Hematopoietic multipotent progenitor cell treated with erythropoietin and hydrocortisone succinate and interleukin-3 and kit ligand, for 8 days (in vitro differentiated cells): ENCODE measurements at places on chromosomes 1 and 21.

DNA sequence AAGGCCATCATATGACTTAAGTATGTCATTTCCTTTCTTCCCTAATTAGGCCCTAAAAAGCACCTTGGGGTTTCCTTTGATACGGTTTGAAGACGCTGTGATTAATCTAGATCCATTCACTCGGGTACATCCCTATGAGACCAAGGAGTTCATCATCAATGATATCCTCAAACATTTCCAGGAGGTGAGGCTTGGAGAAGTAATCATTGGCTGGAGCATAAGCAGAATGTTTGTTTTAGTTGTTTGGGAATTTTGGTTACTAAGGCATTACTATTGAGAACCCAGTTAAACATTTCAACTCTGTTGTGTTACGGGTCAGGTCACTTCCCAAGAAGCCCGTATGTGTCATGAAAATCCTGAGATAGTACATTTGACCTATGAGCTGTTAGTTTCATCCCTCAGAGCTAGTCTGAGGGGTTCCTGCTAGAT is 185.2 kb downstream of the VPS13D start:
- no peak for DNase-seq

DNA sequence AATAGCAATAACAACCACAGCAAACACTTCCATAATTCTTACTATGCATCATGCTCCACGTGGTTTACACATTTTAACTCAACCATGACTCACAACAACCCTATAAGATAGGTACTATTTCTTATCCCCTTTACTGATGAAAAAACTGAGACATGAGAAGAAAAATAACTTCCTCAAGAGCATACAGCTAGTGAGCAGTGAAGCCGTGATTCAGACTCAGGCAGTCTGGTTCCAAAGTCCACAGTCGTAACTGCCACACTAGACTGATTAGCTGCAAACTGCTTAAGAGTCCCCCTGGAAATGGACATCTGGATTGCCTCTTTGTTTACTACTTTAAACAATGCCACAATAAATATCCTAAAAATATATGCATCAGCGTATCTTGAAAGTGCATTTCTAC is 55.7 kb downstream of the PLD5 start:
- no peak for DNase-seq

DNA sequence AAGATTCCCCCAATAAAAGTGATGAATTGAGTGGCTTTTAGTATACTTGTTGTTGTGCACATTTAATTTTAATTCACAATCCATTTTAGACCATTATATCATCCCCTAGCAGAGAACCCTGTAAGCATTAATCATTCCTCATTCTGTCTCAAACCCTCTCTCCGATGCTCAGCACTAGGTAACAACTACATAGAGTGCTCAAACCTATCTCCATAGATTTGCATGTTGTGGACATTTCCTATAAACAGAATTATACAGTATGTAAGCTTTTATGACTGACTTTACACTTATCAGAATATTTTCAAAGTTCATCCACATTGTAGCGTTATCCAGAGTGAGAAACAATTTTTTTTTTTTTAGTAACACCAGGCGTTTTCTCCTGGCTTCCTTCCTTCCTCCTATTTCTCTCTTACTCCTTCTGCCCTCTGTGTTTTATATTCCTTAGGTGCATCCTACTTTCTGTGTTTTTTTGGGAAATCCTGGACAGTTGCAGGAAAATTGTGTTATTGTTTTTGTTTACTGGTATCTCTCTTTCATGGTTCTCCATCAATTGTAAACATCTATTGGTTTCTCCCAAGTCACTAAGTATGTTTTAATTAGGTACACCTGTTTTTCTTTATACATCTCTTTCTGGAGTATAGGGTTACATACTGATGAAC is 1528.0 kb upstream of the TPTE start:
- peak; percentile 33 for DNase-seq

DNA sequence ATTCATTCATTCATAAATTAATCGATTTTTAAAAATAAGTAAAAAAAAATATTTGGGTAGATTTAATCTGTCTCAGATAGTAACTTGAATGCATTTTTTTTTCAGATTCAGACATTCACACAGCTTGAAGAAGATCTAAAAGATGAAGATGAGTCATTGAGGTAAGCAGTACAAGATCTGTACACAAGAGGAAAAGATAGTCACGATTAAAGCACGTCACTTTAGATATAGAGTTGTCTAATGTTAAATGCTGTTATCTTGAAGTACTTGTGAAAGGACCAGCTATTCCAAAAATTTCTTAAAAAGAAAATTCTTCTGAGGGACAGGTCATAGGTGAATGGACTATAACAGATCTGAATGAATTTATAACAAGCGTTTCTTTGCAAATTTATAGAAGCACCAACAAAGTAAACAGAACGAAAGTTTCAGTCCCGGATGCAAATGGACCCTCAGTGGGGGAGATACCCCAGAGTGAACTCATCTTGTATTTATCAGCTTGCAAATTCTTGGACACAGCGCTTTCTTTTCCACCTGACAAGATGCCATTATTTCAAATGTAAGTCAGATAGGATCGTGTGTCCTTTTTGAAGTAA is 31.2 kb upstream of the MORC3 start:
- DNase-seq: no peak

DNA sequence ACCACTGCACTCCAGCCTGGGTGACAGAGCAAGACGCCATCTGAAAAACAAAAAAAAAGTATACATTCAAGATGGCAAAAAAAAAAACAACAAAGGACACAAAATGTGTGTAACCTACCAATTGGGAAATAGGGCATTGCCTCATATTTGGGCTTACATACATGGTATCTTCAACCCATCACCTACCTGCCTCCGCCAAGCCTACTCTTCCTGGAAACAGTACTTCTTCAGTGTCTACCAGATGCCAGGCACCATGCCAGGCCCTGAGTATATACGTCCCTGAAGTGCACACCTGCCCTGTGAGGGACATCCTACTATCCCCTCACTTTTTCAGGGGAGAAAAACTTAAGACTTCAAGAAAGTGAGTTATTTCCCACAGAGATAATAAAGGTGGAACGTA is 160.2 kb downstream of the TOMM20 start:
- no peak for DNase-seq

GRCh38 chr1:194233069-194233468 is 1046.7 kb upstream of the B3GALT2 start:
- DNase-seq: no peak

- DNase-seq: no peak
These were observed 33.5 kb downstream of the ODR4 start for GRCh38 chr1:186409091-186409490.

DNA sequence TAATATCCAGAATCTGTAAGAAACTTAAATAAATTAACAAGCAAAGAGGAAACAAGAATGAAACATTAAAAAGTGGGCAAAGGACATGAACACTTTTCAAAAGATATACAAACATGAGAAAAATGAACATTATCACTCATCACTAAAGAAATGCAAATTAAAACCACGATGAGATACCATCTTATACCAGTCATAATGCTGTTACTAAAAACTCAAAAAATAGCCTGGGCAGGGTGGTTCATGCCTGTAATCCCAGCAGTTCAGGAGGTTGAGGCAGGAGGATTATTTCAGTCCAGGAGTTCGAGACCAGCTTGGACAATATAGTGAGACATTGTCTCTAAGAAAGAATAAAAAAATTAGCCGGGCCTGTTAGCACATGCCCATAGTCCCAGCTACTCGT is 6.1 kb downstream of the ZNF124 start:
- no peak for DNase-seq

DNA sequence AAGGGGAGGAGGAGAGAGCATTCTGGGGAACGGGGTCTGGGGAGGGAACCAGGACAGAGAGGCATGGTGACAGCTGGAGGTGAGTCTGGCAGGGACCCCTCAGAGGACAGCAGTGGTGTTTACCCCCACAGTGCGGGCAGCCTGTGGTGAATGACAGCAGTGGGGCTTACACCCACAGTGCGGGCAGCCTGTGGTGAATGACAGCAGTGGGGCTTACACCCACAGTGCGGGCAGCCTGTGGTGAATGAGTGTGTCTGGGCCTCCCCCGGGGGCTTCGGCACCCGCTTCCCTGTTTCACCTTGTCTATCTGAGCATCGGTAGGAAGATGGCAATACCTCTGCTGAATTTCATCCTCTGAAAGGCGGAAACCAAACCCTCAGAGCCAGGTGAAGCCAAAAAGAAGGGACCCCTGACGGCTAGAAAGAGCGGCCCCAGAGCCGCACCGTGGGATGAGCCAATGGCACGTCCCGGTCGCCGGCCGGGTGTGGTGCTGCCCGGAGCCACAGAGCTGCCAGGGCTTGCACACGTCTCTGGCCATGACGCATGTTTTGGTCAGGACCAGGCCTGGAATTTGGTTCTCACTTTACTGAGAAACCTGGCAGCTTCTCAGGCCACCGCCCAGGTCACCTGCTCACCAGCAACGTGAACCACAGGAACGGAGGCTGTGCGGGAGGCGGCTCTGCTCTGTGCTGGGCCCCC is 54.1 kb downstream of the SIK1 start:
- no peak for DNase-seq

DNA sequence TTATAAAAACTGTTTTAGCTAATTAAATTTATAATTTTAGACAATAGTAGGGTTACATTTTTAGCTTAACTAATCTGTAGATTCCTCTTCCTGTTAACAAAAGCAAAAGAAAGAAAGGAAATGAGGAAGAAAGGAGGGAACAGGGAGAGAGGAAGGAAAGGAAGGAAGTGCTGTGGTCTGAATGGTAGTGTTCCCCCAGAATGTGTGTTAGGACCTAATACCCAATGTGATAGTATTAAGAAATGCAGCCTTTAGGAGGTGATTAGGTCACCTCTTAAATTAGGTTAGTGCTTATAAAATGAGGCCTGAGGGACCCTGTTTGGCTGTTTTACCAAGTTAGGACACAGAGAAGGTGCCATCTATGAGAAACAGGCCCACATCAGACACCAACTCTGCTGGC is 136.9 kb upstream of the SAMSN1 start:
- DNase-seq: no peak

- DNase-seq: no peak
These were observed 16.2 kb upstream of the ZNF326 start for GRCh38 chr1:89978755-89979154.

- DNase-seq: no peak
These were observed 320.3 kb downstream of the KIF26B start for GRCh38 chr1:245475126-245475525.

DNA sequence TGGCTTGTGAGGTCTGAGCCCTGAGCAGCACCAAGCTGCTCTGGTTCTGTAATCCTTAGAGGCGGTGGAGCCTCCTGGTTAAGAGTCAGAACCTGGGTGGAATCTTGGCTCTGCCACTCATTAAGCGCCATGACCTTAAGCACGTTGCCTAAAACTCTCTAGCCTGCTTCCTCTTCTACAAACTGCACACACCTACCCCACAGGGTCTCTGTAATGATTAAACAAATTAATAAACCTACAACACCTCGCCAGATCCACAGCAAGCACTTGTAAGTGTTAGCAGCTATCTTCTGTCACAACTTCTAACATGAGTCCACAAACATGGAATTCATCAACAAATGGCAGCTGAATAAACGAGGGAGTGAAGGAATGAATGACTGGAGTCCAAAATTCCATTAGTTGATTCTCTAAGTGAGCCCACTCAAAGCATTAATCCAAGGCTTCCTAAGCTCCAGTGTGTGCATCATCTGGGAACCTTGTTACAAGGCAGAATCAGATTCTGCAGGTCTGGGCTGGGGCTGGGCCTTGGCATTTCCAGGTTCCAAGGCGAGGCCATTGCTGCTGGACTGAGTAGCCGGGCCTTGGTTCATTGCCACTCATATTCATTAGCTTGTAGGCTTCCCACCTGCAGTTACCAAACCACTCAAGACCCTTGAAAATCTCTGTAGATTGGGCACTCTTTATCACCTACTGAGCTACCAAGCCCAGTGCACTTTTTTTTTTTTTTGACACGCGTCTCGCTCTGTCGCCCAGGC is 168.6 kb downstream of the HIVEP3 start:
- no peak for DNase-seq

GRCh38 chr1:103243481-103243880 is 135.2 kb upstream of the COL11A1 start:
- DNase-seq: no peak

DNA sequence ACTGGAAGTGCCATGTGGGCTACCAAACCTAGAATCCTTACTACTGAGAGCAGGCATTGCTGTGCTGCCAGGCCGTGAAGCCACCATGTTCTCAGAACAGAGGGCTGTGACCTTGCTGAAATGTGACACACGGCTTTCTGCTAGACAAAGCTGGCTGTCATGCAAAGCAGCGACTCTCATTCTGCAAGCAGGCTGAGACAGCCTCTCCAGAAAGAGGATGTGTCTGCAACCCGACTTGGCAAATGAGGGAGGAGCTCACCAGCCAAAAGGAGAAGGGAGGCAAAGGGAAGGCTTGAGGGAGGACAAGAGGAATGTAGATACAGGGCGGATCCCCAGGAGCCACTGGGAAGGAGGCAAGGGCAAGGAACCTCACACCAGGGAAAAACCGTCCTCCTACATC is 85.7 kb upstream of the KRTAP19-8 start:
- DNase-seq: no peak

DNA sequence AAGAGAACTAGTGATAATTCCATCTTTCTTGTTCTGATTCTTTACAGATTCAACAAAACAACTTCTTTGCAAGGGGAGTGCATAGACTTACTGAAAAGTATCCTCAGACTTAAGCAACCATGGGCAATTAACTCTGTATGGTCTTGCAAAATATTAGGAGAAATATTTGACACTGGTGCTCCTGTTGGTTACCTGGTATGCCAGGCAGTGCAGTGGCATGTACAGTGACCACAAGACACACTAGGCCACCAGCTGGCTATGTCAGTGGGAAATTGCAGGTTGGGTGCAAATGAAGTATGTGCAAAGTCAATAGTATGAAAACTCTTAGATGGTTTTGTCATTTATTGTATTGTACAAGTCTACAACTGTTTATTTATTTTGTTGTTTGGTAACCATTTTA is 34.5 kb downstream of the EPS15 start:
- DNase-seq: no peak

DNA sequence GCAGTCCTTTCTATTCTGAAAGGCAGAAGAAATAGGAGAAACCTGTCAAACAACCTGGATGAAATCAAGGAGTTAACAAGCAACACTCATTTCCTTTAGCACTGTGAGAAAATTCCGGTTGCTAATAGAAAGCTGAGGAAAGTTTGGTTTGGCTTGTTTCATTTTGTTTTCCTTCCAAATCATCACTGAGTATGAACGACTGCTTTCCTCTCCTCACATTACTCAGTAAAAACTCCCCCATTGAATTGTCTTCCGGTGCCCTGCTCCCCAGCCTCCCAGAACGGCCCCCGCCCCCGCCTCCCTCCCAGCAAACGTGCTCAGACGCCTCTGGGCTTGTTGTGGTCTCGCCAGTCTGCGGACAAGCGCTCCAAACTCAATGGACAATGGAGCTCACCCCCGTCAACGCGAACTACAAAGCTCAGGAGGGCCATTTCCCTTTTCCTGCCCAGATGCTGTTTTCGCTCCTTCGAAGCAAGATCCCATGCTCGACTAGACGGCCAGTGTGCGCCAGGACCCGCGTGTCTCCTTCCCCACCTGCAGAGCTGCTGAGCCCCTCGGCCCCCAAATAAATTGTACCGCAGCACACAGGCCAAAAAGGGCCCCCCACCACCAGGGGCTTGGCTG is 747 bp downstream of the STX6 start:
- peak; percentile 41 for DNase-seq

DNA sequence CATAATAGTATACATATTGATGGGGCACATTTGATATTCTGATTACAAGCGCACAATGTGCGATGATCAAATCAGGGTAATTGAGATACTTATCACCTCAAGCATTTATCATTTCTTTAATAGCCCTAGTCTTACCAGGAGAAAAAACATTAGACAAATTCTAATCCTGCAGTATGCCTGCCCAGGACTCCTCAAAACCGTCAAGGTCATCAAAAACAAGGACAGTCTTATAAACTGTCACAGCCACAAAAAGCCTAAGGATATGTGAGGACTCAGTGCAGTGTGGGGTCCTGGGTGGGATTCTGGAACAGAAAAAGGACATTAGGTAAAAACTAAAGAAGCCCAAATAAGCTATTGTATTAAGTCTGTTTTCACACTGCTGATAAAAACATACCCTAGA is 19.1 kb downstream of the CAPN9 start:
- DNase-seq: no peak
